ENCODE measurements at places on chromosomes 13 and 19.
A peak's percentile ranks its signal among the peaks of the same experiment; 100 is the strongest.

DNA sequence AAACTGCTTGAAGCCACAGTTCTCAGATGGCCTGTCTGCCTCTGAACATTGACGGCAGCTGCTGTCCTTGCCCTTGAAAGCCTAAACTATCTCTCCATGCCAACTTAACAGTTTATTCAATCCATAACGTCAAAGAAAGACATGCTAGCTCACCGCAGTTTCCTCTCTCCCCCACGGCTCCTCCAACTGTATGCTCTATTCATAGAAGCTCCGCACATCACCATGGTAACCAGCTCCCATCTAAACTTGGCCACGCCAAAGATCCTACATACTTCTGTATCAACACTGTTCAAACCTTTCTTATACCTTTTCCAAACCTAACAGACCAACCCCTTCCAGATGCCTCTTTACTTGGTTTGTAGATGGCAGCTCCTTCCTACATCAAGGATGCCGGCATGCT lies 48.6 kb downstream of the ZNF91 start:
- DNase-seq, result no peak

DNA sequence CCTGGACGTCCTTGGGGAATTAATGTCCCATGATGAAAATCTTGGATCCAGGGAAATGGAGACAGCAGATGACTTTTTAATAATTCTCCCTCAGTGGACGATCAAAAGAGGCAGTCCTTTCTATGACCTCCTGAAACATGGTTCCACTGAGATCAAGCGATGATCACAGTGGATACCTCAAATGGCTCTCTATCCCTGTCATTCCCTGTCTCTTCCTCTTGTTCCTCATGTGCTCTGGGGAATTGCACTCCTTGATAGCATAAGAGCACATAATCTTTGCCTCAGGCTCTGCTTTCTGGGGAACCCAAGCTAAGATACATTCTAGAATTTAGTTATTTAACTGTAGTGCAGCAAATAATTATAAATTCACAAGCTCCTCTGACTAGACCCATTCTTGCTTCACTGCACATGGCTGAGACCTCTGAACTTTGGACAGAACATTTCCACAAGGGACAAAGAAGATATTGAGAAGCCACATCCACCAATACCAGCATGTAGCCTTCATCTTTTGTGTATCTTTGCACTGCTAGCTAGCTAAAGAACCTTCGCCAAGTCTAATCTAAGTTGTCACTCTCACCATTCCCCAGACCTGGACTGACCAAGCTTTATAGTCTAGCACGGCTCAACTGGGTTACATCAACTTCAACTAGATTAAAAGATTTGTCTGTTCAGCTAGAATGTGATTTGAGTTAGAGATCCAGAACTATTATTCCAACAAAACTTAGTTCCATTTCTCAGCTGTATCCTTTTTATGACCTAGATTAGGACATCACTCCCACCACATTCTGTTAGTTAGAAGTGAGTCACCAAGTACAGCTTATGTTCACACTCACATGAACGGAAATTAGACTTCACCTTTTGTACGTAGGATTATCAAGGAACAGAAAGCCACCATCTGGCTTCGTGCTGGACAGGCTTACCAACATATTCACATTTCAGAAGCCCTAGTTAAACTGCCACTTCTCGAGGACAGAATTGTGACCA lies 142.7 kb downstream of the SUCLA2 start:
- peak; percentile 73 for DNase-seq

DNA sequence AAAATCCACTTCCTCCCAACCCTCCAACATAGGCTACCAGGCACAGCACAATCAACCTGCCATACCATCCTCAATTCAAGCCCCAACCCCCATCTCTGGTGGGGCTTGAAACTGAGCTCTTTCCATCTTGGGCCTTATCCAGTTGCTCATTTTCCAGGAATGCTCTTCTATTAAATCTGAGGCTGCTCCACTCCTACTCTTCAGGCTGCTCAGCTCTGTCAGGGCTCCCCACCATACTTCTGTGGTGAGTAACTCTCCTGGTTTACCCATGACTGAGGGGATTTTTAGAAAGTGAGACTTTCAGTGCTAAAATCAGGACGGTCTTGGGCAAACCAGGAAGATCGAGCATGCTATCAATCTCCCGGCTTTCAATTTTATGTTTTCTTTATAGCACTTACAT lies 512.8 kb downstream of the LMO7 start:
- DNase-seq, result peak; percentile 63

- no peak for DNase-seq
Observed at GRCh38 chr19:6362351-6362801, 1.0 kb downstream of the CLPP start.

- DNase-seq, result no peak
Observed at GRCh38 chr13:107057028-107057631, 489.2 kb upstream of the ARGLU1 start.

DNA sequence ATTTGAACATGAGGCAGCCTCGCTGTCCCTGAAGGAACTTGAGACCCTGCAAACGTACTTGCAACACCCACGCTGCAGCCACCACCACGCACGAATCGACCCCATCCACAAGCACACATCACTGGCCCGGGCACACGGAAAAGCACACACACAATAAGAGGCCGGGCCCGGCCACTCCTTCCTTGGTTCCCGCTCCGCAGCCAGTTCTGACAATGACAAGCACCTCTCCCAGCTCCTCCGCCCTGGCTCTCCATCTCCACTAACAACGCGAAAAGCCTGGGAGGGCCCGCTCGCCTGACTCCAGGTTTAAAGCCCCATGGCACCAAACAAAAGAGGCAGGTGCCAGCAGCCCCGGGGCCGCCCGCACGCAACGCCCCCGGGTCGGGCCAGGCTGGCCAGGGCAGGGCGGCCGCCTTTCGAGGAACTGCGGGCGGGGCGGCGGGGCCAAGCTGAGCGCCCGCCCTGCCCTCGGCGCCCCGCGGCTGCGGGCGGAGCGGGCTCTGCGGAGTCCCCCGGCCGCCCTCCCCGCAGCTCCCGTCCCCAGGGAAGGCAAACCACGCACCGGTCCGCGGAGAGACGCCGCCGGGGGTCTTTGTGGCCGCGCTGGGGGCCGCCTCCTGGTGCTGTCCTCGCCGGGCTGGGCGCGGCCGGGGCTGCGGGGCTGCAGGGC lies 495 bp downstream of the DCLK1 start:
- DNase-seq, result no peak

GRCh38 chr13:45847554-45848224 lies 3.9 kb downstream of the SIAH3 start:
- DNase-seq, result no peak

GRCh38 chr19:48283908-48284307 lies 14.0 kb downstream of the ZNF114 start:
- DNase-seq, result peak; percentile 90

DNA sequence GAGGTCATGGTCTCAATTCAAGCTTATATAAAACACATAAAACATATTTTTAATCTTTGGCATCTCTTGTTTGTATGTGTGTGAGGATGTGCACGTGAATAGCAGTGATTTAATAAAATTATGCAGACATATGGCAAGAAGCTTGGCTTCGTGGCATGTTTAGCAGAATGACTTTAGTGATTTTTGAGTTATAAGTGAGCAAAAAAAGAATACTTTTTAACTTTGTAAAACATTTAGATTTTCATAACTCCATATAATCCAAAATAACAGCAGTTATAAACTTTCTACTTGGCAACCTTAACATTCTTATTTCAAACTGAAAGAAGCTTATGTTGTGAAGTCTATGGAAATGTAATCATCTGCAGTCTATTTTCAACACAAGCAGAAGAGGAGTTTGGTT lies 120.6 kb downstream of the SLITRK1 start:
- no peak for DNase-seq

GRCh38 chr13:110166598-110166997 lies 140.4 kb downstream of the COL4A1 start:
- DNase-seq, result no peak

DNA sequence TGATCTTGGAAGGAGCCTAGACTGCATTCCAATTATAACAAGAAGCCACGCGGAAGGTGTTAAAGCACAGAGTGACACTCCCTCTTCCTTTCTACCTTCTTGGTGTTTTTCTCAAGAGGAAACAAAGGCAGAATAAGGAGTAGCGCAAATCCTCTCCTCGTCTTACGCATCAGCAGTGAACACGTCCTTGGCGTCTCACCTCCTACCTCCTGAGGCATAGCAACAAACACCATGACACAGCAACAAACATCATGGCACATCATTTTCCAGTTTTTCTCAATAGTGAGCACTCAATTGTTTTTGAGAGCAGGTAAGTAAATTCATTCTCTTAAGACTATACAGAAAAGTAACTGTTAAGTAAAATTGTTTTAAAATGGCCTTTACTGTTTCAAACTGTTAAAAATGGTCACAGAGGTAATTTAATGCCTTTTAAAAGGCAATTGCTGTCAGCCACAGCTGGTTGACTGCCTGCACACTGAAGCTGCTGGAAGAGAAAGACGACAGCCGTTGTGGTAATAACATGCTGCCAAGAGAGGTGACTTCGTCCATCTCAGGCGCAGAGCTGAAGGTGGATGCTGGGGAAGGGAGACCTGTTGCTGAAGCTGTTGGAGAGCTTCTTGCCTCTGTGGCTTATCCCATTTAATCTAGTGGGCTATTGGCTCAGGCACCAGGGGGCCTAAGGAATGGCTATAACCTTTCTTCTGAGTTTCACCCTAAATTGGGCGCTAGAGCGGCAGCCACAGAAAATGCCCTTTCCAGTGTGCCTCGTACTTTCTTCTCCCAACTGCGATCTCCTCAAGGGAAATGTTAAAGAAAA lies 703.7 kb downstream of the UQCRFS1 start:
- DNase-seq, result no peak

- no peak for DNase-seq
Observed at GRCh38 chr13:98837896-98838295, 85.4 kb upstream of the SLC15A1 start.

- DNase-seq, result peak; percentile 46
Observed at GRCh38 chr19:49758292-49758691, 4.8 kb downstream of the TSKS start.

GRCh38 chr19:33132021-33132420 lies at the start of gene WDR88:
Gene WDR88, plus strand, starts transcription at chr19:33132114. Its CDS starts 56 bp downstream, at chr19:33132170.
- no peak for DNase-seq

Data from AG04449 (cell line).